ENCODE measurements at places on chromosomes 11 and 22. TPM values are rescaled to one million over a fixed set of nuclear protein-coding genes. Genes with fewer than 3 reads are reported as not detected.

Gene SCO2
- not detected for total RNA-seq

Gene TOLLIP
- 49.3 TPM for total RNA-seq

- peak; percentile 50 for DNase-seq
Observed at GRCh38 chr22:24424001-24424900, 3.1 kb upstream of the ADORA2A start.

DNA sequence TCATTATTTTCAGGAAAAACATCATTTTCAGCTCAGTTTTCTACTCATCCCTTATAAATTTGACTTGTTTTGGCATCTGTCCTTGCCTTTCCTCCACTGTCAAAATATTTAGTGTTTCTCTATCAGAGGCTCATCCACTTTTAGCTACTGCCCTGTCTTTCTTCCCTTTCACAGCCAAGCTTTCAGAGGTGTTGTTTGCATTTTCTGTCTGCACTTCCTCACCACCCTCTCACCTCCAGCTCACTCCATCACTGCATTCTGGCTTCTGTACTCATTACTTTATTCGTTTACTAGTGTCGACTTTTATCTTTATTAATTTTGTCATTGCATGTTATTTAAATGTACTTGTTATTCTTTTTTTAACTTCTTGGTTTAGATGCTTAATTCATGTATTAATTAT is 26.7 kb upstream of the NNMT start:
- DNase-seq = no peak
